ENCODE measurements at places on chromosomes 2 and 18.
A peak's percentile ranks its signal among the peaks of the same experiment; 100 is the strongest.

DNA sequence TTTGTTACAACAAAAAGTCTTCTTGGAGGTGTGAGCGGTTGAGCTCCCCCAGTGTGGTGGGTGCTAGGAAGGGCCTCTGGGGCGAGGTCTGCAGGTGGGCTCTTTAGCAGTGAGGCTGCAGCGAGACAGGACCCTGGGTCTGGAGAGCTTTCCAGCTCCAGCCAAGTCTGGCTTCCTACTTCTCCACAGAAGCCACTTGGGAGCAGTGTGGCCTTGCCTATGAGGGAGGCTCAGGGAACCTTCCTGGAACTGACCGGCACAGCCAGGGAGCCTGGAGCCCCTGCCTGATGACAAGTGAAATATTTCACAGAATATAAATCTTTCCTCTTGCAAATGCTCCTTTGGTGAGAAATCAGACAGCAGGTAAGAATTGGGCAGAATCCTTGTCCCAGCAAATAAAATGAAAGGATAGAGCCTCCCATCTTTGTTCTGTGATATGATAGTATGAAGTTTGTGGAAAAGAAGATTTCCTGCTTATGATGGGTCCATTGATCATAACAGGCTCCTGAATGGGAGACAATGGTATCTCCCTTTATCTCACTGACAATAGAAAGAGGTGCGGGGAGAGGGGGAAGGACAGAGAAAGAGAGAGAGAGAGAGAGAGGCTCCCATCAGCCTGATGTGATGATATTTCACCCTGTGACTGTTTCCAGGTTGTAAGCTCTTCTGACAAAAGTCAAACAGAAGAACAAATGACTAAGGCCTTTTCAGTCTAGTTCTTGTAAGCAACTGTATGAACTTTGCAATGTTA is 289.8 kb upstream of the SPRED2 start:
- DNase-seq = no peak

DNA sequence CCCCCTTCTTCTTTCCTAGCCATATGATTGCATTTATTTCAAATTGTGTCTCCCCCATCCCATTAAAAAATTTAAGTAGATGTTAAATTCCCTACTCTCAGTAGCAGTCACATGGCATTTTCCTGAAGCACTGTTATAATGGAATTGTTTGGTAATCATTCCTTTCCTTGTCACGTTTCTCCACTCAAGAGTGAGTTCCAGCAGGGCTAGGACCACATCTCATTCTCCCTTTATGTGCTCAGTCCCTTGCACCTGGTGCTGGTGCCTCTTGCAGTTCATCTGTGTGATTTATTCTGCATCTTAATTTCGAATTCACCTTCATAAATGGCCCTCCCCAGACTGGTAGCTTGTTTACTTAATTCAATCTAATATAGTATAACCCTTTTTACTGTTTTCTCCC is 70.3 kb upstream of the NOSTRIN start:
- DNase-seq = no peak

DNA sequence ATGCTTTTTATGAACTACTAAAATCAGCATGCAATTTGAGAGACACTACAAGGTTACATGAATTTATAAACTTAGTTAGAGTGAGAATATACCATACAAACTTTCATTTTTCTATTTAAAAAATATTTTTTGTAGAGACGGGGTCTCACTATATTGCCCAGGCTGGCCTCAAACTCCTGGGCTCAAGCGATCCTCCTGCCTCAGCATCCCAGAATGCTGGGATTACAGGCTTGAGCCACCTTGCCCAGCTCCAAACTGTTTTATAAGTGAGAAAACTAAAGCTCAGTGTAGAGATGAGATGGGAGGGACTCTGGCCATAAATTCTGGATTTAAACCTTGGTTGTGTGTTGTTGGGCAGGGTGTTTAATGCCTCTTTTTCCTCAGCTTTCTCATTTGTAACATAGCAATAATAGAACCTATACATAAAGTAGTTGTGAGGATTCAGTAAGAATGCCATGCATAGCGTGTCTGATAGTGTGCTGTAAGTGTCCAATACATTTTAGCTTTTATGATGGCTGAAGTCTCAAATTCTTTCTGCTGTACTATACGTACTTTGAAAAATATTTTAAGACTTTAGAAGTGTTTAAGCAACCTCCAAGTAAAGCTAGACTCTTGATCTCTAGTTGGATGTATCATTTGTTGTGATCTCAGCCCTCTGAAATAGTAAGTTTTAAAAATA is 9.7 kb downstream of the CAB39 start:
- DNase-seq = no peak

DNA sequence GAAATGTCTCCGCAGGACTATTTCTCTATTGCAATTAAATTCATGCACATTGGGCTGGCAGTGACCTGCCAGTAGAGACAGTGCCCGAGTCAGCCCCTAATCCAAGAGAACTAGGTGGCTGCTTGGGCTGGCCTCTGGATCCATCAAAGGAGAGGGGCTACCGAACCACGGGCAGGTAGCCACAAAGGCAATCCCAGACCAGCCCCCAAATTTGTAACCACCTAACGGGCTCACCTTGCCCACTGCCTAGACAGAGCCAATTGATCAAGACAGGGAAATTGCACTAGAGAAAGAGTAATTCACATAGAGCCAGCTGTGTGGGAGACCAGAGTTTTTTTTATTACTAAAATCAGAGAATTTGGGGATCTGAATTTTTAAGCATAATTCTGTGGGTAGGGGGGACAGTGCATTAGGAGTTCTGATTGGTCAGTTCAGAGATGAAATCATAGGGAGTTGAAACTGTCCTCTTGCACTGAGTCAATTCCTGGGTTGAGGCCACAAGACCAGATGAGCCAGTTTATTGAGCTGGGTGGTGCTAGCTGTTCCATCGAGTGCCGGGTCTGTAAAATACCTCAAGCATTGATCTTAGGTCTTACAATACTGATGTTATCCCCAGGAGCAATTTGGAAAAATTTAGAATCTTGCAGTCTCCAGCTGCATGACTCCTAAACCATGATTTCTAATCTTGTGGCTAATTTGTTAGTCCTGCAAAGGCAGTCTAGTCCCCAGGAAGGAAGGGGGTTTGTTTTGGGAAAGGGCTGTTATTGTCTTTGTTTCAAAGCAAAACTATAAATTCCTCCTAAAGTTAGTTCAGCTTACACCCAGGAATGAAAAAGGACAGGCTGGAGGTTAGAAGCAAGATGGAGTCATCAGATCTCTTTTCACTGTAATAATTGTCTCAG is 260.4 kb upstream of the SP5 start:
- no peak for DNase-seq

GRCh38 chr2:37679072-37679695 is 7.7 kb upstream of the CDC42EP3 start:
- DNase-seq = no peak

- DNase-seq = no peak
Observed at GRCh38 chr2:209525834-209526281, 102.0 kb downstream of the MAP2 start.

DNA sequence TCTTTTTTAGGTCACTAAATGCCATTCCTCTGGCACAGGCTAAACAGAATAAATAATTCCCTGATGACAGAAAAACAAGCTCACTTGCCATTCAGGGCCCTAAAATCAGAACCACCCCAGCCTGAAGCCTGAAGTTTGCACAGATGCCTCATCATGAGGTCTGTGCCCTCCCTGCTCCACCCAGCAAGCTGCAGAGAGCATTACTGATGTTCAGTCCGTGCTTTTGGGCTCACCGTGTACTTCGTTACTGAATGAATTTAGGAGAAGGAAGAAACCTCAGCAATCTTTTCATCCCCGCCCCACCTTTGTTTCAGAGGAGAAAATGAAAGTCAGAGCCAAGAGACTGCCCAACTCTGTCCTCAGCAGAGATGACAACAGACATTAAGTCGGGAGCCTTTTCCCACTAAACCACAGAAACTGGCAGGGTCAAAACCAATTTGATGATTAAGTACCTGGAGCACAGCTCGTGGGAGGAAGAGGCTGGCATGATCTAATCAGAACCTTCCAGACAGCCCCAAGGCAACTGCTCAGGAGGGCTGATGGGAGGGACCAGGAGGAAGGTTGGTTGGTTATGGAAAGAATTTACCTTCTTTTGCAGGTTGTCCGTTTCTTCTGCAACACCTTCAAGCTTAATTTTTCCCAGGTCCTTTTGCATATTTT is 122.7 kb downstream of the LAMA1 start:
- DNase-seq = no peak

- no peak for DNase-seq
Observed at GRCh38 chr2:208595386-208596275, 189.0 kb downstream of the PTH2R start.

DNA sequence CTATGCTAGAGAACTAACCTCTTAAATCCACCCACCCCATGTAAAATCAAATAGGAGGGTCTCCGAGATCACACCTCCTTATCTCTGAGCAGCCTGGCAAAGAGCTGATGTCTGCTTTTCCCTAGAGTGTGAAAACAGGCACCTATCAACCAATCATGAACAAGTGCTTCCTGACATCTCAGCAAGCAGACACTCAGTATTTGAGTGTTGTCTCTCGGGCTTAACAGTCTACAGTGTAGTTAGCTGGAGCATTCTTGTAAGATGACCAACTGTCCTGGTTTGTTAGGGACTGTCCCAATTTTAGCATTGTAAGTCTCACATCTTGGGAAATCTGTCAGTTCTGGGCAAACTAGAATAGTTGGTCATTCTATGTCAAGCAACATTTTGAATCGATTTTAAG is 26.4 kb downstream of the MARCHF4 start:
- no peak for DNase-seq

- no peak for DNase-seq
Observed at GRCh38 chr2:164875334-164876205, 33.9 kb upstream of the COBLL1 start.

DNA sequence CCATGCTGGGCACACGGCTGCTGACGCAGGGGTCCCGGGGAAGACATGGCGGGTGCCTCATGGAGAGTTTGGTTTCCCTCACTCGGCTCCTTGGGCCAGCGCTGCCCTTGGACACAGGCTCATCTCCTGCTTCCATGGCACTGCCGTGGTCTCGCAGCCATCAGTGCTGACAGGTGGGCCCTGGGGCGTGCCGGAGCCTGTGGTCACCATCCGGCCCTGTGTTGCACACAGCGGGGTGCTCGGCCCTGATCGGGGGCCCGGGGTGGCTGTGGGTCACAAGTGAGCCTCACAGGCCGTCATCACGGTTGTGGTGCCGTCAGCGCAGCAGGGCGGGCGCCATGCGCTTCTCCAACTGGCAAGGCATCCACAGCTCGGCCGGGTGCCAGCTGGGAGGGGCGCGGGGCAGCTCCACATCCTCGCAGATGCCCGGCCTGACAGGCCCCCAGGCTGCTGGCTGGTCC is 582 bp downstream of the RTP5 start:
- no peak for DNase-seq

- DNase-seq = no peak
Observed at GRCh38 chr2:229701716-229702115, 12.6 kb downstream of the DNER start.

DNA sequence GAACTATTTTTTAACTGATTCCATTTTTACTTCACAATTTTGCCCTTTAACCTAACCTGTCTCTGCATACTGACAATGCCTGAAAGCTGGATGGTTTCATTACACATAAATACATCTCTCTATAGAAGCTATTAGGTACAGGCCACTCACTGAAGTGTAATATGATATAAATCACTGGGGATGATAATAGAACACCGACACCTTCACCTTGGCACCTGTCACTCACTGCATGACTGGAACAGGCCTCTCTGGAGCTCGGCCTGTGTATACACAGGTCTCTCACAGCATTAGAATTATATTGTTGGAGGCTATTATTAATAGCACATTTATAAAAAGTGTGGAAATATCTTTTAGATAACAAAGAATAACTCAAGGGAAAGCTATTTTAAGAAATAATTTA is 138.2 kb downstream of the TMEM131 start:
- no peak for DNase-seq

- no peak for DNase-seq
Observed at GRCh38 chr2:62229082-62229605, 33.2 kb downstream of the B3GNT2 start.

DNA sequence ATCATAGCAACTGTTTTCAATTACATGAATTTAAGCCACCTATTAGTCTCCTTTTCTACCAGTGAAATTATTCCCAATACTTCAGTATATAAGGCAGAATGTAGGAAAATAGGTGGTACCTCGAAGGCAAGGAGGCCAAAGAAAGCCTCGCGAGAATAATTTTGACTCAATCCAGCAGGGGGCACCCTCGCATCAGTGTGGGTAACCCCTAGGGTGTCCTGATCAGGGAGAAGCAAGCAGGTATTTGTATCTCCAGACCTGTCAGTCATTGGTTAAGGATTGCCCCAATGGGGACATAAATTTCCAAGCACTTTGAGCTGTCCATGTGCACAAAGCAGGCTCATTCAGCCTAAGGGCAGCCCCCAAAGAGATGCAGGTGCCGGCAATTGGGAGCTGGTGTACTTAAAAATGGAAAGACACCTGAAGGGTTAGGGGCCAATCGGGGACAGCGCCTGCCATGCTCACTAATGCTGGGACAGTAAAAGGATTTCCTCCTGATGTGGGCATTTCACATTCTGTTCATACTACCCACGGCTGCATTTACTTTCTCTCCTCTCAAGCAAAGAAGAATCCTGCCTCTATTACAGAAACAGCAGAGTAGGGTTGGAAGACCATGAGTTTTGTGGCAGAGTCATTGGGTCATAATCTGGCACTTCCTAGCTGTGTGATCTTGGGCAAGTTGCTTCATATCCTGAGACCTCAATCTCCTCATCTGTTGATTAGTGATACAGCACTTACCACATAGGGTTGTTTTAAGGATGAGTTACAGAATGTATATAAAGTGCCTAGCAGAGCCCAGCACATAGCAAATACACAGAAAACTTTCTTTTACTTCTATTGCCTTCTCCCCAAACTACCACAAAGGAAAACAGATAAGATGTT is 136.1 kb downstream of the ICOS start:
- DNase-seq = peak; percentile 39

DNA sequence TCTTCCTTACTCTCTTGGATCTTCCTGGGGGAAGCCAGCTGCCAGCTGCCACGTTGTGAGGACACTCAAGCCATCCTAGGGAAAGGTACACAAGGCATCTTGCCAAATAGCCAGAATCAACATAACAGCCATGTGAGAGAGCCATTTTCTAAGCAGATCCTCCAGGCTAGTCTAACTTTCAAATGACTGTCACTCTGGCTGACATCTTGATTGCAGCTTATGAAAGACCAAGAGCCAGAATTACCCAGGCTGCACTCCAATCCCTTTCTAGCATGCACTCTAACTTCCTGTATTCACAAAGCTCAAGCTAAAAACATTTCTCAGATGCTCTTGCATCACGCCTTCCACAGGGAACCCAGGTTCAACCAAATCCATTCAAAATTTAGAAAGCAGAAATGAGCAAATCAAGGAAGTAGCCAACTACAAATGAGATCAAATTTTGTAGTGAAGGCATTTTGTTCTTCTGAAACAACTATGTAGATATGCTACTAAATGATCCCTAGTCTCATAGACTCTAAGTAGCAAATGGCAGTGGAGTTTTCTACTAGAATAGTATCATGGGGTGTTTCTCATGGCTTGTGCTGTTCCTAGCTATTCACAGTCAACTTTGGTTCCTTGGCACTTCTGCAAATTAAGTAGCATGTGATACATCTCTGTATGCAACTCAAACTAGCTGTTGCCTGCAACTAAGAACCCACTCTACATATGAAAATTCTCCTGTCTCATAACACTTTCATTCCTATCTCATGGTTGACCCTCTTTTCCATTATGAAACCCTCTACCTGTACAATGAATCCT is 281.9 kb downstream of the ZEB2 start:
- no peak for DNase-seq

Data from T-helper 2 cell (primary cell).